ENCODE measurements at places on chromosomes 12 and 14.

- DNase-seq: no peak
Measured at GRCh38 chr12:17878714-17879113, 211.3 kb downstream of the RERGL start.

DNA sequence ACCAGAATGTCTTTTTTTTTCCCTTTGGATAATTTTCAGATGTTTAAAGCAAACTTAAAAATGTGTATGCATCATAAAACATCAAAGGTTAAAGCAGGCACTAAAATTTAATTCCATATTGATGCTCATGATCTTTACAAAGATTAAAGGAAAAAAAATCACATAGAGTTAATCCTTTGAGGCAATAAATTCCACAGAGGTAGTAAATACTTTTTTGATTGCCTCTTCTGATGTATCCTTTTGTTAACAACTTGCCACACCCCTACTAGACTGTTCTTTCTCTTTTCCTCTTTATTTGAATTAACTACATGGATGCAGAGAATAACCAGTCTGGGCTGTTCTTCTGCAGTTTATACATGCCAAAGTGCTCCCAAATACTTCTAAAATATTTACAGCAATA lies 45.2 kb upstream of the KCNJ8 start:
- DNase-seq: no peak

GRCh38 chr14:68264260-68264569 lies 444.6 kb downstream of the RAD51B start:
- DNase-seq: no peak

GRCh38 chr12:68785358-68785757 lies 22.6 kb upstream of the MDM2 start:
- no peak for DNase-seq

GRCh38 chr12:3651585-3652424 lies 101.1 kb downstream of the CRACR2A start:
- DNase-seq: no peak

DNA sequence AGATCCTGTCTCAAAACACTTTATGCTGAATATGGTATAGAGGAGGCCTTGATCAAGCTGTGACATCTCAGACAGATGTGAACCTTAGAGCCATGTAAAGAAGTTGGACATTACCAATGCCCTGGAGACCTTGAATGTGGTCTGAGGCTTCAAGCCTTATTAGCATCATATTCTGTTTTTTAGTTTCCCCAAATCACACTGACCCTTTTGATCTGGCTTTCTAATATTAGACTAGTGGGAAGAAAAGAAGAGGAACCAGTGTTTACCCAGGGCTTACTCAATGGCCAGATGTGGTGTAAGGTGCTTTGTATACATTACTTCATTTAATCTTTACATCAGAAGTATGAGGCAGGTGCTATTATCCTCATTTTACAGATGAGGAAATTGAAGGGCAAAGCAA lies 10.6 kb upstream of the TBPL2 start:
- DNase-seq: no peak

GRCh38 chr12:103586791-103587370 lies at the start of gene STAB2:
STAB2 (plus strand) TSS chr12:103587273; CDS start chr12:103587477, 204 bp downstream.
- no peak for DNase-seq

DNA sequence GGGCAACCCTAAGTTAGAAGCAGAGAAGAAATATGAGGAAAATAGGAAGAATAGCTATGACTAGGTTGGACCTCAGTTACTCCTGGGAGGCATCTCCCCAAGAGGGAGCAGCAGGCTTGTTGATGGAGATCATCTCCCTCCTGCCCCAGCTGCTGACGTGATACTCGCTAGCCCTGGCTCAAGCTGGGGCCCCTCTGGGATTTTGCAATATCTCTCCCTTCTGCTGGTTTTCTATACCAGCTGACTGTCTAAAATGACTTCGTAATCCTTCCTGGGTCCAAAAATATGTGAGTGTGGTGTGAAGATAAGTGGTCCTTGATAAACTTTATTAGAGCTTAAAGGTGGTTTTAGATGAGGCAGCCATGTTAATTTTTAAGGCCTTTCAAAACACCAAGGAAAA lies 4.5 kb upstream of the HECTD4 start:
- DNase-seq: no peak

- peak; percentile 34 for DNase-seq
Measured at GRCh38 chr12:25051656-25052195, 102.8 kb upstream of the BCAT1 start.

GRCh38 chr12:26102953-26103352 lies 21.9 kb downstream of the BHLHE41 start:
- no peak for DNase-seq

DNA sequence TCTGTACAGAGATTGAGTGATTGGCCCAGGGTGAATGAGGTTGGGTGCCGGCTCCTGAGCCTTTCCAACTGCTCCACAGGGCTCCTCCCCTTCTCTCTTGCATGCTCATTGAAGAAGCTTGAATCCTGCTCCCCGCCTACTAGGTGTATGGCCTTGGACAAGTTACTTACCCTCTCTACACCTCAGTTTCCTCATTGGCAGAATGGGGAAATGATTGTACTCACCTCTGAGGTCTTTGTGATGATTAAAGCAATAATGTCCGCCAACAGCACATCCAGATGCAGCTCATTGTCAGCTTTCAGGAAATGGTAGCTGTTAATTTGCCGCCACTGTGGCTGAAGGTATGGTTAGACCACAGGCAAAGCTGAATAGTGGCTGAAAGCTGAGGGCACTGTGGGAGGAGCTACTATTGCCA lies 174.1 kb downstream of the CRADD start:
- no peak for DNase-seq

GRCh38 chr12:47165934-47166333 lies 86.2 kb upstream of the AMIGO2 start:
- no peak for DNase-seq

GRCh38 chr12:12723681-12724420 lies 6.7 kb downstream of the CDKN1B start:
- DNase-seq: peak; percentile 41

GRCh38 chr12:104055686-104056388 lies 5.8 kb upstream of the GLT8D2 start:
- no peak for DNase-seq

DNA sequence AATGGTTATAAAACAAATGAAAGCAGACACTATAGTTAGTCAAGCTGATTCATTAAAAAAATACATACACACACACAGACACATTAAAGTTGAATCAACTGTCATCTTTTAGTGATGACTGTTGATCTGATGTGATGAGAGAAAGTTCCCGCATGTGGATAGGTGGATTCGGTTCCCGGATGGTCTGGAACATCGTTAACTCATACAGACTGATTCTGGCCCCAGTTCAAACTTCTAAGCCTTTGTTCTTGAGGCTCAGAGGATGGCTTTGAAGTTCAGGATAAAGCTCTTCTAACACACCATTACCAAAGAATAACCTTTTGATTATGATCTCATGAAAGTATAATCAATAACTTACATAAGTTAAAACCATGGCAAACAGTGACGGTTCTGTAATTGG lies 27.5 kb downstream of the WIF1 start:
- DNase-seq: no peak

- no peak for DNase-seq
Measured at GRCh38 chr12:1853716-1854115, 33.4 kb downstream of the LRTM2 start.

- DNase-seq: no peak
Measured at GRCh38 chr12:27756670-27757195, 23.3 kb upstream of the KLHL42 start.

DNA sequence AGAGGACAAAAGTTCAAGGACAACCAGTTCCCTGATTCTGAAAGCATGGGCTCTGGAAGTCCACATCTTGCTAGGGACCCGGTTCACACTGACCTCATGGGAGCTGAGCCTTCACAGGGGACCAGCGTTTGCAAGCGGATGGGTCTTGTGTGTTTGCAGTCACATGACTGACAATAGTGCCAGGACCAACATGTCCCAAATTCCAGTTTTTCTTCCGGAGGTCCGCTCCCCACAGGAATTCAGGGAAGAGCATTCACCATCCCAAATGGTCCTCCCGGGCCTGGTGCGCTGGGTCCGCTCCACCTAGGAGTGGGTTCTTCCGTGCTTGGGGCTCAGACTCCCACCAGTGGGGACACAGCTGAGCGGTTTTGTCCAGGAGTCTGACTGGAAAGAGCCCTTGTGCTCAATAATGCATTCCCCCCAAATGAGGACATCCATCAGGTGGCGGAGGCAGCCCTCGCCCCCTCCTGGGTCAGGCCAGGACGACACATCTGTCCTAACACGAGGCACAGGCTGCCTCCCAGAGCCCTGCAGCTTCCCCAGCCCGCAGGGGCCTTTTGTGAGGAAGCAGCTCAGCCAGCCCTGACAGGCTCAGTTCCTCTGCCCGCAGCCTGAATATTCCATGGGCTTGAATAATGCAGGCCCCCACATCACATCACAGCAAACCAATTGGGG lies 91.8 kb upstream of the BCL11B start:
- no peak for DNase-seq

Data from activated CD4-positive, alpha-beta T cell treated with anti-CD3 and anti-CD28 coated beads, Interleukin-2, amount 50 U/mL, for 1 hour (primary cell).